ENCODE measurements at places on chromosomes 7 and 10.

DNA sequence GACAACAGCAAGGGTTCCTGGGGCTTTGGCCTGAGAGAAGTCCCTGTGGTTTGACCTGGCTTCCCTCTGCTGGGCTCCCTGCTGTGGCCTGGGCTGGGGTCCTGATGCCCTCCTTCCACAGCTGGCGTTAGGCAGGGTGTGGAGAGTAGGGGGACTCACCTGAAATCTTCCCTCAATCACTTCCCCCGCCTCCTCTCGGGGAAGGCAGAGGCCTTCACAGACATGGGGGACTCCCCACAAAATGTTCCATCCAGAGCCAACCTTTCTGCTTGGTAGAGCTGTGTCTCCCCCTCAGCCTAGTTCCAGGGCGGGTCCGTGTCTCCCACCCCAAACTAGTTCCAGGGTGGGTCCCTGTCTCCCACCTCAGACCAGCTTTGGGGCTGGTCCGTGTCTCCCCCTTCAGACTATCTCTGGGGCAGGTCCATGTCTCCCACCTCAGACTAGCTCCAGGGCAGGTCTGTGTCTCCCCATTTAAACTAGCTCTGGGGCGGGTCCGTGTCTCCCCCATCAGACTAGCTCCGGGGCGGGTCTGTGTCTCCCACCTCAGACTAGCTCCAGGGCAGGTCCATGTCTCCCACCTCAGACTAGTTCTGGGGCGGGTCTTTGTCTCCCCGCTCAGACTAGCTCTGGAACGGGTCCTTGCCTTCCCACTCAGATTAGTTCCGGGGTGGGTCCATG, 2.2 kb downstream of the PVRIG start:
- DNase-seq: no peak

- DNase-seq: no peak
These were observed 25.8 kb downstream of the ITGB1 start for GRCh38 chr10:32932225-32932729.

GRCh38 chr7:36781011-36781738, 56.9 kb upstream of the AOAH start:
- DNase-seq: no peak

- DNase-seq: no peak
These were observed 82.6 kb downstream of the AMPH start for GRCh38 chr7:38548605-38549004.

DNA sequence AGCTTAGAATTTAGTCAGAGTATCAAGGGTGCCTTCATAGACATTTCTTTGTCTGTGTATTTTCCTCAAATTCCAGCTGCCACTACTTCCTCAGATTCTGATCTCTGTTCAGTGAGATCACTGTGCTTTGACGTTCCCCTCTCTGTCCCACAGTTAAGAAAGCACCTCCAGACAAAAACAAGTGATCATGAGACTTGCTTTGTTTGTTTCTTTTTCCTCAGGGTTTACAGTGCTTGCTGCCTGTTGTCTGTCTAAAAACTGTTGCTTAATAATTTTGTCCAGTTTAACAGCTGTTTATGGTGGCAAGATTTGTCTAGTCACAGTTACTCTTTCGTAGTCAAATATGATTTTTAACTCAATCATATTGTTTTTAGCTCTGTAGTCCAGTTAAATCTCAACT, 29.1 kb downstream of the TRUB1 start:
- no peak for DNase-seq

- no peak for DNase-seq
These were observed 27.0 kb upstream of the LRRD1 start for GRCh38 chr7:92205987-92206386.

DNA sequence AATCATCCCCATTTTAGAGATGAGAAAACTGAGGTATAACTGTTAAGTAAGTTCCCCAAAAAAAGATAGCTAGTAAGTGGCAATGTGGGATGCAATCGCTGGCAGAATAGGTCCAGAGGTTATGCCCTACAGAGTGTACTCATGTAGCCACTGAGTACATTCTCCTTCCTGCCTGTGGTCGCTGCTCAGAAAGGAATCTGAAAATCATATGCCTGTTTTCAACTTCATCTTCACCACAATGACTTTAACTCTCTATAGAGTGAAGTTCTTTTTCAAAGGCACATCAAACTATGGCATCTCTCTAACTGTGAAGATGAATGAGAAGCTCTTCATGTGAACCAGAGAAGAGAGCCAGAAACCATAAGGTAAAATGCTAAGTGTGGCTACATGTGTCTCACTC, 162.2 kb upstream of the SLC25A13 start:
- DNase-seq: no peak

DNA sequence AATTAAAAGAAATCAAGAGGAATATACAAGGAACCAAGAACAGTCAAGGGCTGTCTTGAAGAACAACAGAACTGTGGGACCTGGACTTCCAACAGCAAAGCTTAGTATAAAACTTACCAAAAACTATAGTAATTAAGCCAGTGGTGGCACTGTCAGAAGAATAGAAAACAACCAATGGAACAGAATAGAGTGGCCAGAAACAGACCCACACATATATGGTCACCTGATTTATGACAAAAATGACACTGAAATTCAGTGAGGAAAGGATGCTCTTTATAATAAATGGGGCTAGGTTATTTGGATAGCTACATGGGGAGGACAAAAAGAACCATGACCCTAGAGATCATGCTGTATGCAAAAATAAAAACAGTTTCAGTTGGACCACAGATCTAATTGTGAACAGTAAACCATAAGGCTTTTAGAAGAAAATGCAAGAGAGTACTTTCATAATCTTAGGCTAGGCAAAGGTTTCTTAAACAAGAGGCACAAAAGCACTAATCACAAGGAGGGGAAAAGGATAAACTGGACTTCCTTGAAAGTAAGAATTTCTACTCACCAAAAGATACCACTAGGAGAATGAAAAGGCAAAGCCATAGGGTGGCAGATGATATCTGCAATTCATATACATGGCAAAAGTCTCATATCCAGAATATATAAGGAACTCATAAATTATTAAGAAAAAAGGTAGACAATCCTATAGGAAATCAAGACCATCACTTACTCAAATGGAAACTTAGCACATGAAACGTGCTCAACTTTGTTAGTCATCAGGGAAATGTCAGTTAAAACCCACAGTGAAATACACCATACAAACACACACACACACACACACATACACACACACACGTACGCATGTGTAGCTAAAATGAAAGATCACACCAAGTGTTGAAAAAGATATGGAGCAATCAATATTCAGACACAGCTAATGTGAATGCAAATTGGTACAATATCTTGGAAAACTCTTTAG, 20.8 kb downstream of the HYCC1 start:
- DNase-seq: no peak

DNA sequence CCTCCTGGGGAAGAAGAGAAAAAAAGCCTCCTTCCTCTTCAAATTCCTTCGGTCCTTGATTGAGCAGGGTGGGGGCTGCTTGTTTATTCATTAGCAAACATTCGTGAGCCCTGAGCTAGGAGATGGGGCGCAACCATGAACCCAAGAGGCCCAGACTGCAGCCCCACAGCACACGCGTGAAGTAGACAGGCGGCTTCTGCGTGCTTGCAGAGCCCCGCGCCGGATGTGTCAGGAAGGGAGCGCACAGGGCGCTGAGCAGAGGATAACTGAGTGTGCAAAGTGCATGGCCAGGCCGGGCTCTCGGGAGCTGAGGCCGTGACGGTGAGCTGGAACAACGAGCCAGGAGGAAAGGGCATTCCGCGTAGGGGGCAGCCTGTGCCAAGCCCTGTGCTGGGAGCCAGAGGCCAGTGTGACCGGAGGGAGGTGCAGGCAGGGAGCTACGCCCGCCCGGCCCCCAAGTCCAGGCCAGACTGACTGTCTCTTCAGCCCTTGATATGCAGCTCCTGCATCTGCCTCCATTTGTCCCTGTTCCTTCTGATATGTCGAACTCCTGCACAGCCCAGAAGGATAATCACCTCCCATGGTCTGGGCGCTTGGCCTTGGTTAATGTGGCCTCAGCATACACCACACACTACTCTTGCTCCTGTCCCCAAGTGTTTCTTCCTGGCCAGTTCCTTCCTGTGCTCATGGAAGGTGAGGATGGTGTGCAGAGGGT, 4.6 kb downstream of the FOXL3 start:
- DNase-seq: no peak

GRCh38 chr10:91804126-91804510, 5.9 kb downstream of the TNKS2 start:
- no peak for DNase-seq

DNA sequence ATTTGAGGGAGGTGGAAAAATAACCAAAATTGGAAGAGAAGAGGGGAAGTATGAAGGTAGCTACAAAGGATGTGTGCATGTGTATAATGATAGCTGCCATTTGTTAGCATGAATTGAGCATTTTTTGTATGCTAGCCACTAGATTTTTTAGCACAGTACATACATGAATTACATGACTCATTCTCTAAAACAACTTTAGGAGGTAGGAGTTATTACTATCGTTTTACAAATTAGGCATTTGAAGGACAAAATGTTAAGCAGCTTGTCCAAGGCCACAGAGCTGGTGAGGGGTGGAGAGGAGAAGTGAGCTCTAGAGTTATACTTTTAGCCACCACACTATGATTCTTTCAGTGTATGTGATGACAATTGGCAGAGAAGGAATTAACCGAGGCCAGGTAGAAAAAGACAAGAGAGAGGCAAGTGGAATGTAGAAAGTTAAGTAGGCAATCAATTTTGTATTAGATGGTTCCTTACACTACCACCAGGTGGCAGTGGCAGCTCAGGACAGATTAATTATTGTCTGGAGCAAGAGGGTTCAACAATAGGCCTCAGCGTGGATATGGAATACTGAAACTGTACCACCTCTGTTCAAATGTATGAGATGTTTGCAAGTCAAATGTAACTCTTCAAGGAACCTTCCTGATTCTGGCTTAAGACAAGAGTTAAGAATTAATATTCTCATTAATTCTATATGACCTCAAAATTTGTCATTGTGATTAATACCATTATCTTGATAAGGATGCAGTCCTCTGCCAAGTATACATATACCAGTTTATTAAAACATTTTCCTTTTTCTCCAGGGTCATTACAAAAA, 128.0 kb downstream of the MBL2 start:
- peak; percentile 23 for DNase-seq

DNA sequence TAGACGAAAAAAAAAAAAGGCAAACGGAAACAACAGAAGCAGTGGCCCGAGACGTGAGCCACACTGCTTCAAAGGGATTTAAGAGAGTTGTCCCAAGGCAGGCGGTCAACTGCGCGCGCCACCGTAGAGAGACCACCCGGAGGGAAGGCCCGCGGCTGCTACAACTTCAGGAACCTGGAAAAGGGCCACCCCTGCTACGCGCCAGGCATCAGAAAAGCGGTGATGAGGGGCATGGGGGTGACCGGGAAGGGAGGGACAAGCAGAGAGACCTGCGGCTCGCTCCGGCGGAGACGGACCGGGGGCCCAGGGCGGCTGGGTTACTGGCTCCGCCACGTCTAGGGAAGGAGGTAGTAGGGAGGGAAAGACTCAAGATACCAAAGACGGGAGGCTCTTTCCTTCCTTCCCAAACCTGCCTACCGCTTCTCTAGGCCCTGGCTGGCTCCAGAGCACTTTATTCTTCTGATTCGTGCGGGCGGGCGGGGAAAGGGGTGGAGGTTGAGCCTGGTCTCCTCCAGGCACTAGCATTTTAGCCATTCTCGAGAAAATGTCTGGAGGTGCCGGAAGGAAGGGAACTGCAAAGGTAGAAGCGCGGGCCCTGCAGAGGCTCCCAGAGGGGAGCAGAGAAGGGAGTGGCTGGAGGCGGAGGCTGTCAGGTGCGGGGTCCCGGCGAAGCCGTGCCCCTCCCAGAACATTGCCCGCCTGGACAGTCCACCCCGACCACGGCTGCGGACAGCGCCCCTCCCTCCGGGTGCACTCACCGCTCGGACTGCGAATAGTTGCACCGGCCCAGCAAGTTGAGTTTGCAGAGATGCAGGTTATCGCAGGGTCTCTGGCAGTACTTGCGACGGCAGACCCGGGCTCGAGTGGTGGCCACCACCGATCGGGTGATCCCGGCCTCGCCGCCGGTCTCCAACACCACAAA, 993 bp downstream of the ZC3HAV1 start:
- DNase-seq: no peak

- no peak for DNase-seq
These were observed 1084.2 kb downstream of the KCNMA1 start for GRCh38 chr10:76553263-76554032.

- DNase-seq: peak; percentile 43
These were observed 1.8 kb downstream of the KLLN start for GRCh38 chr10:87861566-87861952.

DNA sequence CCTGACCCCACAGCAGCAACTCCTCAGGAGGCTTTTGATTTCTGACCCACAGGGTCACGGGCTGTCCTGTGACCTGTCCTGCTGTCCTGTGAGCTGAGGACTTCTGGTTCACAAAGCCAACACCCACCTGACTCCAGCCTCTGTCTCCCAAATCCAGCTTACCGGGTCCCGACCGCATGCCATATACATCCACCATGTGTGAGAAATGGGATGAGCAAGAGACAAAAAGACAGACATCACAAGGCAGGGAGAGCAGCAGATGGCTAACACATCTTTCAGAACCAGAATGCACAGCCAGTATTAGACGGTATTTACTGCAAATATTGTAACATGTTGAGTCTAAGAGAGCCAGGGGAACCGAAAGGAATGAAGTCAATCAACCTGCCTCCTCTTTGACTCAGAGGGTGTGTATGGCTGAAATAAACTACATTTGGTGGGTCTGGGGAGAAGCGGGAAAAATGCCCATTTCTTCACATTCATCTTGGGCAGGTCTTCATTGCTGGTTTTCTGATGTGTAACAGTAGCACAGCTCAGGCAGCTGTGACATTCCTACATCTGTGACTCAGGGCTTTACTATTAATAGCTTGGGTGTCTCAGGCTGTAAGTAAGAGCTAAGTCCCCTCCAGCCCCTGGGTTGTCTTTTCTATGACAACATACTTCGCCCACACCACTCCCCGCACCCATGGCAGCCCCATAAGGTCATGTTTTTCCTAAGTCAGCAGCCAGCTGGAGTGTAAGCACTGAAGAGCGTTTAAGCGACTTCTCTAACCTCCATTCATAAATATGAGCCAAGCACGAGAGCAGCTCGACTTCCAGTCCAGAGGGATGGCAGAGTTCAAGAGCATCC, 25.0 kb downstream of the ABLIM1 start:
- DNase-seq: no peak

GRCh38 chr7:73369622-73370021, 41.7 kb downstream of the FKBP6 start:
- DNase-seq: no peak

GRCh38 chr7:74474271-74474865, 20.7 kb downstream of the GTF2IRD1 start:
- DNase-seq: no peak

DNA sequence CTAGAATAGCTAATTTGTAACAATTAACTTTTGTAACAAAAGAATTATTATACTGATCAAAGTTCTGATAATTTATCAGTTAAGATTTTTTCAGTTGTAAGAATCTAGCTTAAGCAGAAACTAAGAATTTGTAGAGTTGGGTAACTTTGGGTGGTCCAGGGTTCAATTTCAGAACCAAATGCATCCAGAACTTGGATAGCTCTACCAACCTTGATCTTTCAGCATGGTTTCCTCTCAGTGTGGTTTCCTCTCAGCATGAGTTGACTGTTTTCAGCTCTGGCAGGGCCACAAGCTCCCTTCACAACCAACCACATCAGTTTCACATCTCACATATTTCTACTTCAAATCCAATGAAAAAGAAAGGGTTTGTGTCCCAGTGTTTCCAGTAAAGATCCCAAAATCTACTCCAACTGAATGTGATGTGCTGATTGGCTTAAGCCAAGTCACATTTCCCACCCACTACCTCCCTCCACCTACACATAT, 3.3 kb upstream of the FAS start:
- DNase-seq: no peak

All from right renal pelvis (tissue), 4 donors.